ENCODE measurements at places on chromosomes 12 and 14. TPM values are rescaled to one million over a fixed set of nuclear protein-coding genes. Genes with fewer than 3 reads are reported as not detected.

DNA sequence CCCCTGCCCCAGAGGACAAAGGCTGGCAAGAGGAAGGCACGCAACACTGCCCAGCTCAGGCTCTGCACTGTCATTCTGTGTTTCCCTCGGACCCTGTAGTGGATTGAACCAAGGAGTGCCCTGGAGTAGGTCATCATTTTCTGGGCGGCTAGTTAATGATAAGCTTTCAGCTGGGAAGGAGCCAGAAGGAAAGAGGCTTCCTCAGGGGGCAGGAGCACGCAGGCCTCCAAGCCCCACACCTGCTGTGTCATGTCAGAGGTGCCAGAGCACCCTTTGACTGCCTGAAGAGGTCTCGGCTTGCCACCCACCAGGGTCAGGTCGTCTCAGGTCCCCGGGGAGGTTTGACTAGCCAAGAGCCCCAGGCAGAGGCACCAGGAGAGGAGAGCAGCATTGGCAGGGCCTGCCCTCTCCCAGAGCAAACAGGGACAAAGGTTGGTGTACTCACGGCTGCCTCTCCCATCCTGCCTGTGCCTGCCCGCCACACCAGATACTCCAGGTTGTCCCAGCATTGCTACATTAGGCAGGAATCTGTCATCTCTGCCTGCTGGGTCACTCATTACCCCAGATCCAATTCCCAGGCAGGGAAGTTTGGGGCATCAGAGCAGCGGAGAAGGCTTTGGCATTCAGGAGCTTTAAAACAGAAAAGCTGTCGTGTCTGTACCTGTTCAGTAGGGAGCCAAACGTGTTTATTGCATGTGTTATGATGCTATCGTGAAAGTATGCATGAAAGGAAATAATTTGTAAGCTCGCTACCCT lies 33.5 kb upstream of the ATP2A2 start:
- DNase-seq = no peak

GRCh38 chr12:108691998-108692808 lies 39.1 kb downstream of the CORO1C start:
- DNase-seq = peak; percentile 59

DNA sequence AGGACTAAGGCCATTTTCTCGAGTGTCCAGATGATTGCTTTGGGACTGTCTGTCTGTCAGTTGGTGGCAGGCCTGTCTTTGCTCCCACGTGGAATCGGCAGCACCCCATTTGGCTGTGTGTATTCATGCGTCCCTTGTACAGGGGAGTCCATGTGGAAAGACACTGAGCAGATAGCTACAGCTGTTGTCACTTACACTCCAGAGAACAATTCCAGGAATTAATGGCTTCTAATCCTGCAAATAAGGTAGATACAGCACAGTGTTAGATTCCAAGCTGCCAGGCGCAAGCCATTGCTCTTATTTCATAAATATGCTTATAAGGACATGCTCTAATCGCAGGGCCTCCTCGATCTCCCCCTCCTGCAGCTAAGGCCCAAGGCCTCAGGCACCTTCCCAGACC lies 208.8 kb downstream of the VRK1 start:
- no peak for DNase-seq

DNA sequence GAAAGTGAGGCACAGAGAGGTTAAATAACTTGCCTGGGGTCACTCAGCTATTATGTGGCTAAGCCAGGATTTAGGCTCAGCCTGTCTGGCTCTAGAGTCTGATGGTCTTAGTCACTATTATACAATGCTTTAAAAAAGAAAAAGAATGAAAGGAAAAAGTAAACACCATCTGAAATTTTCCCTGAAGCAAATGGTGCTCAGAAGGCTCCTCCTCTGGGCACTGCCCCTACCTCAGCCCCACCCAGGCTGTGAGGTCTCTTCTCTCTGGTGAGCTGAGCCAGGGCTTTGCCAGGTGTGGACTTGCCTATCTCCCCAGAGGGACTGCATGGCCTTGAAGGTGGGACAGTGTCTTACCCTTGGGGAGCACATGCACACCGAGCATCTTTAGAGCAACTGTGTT lies 117.5 kb upstream of the DYRK2 start:
- no peak for DNase-seq

The RILPL2 gene
- total RNA-seq = 7.2 TPM

The TTC9 gene
- not detected for total RNA-seq
